Mammary epithelial cell (primary cell): ENCODE measurements at places on chromosomes 13 and 19. TPM values are rescaled to one million over a fixed set of nuclear protein-coding genes. Genes with fewer than 3 reads are reported as not detected.

- DNase-seq, result no peak
Measured at GRCh38 chr19:36398571-36398970, 19.6 kb upstream of the ZFP14 start.

DNA sequence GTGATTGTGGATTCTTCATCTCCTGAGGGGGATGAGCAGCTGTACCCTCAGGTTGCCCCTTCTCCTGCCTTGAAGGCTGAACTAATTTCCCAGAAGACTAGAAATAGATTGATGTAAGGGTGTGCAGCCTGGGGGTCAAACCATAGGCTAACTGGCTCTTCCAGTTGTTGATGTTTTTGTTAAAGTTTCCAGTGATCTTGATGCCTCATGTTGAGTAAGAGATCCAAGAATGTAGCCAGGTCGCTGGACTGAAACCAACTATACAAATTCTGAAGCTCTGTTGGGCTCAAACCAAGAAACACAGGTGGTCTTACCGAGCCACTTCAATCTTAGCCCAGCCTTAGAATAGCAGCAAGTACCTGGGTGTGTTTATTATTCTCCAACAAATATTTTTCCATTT is 391.8 kb downstream of the KLF5 start:
- peak; percentile 19 for DNase-seq

DNA sequence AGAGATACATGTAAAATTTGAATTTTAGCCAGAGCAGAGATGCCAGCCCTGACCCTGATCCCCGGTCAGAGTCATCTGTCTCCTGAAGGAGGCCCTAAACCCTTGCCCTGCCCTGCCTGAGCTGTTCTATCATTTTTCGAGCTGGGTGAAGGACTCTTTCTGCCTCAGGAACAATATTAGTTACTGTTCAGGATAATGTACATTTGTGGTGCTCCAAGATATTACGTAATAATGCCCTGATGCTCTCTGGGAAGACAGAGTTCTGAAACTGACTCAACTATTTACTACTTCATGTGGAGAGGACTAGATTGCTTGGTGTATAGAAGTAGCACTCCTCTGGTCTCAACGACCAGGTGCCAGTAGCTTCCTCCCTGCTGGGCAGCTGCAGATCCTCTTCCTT is 37.9 kb upstream of the UBL3 start:
- peak; percentile 25 for DNase-seq

DNA sequence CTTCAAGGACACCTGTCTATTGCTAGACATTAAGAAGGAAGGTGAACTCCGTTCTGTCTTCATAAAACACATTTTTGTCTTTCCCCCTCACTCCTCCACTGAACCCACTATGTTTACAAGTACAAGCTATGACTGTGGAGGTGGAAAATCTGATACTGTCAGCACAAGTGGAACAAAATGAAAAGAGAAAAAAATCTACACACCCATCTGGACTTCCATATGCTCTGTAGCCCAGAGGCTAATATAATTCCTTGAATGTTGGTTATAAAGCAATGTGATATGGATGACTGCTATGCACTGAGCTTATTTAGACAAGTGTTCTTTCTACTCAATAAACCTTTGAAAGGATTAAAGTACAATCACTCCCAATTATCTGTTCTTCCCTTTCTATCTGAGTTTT is 713.5 kb downstream of the DIAPH3 start:
- no peak for DNase-seq

DNA sequence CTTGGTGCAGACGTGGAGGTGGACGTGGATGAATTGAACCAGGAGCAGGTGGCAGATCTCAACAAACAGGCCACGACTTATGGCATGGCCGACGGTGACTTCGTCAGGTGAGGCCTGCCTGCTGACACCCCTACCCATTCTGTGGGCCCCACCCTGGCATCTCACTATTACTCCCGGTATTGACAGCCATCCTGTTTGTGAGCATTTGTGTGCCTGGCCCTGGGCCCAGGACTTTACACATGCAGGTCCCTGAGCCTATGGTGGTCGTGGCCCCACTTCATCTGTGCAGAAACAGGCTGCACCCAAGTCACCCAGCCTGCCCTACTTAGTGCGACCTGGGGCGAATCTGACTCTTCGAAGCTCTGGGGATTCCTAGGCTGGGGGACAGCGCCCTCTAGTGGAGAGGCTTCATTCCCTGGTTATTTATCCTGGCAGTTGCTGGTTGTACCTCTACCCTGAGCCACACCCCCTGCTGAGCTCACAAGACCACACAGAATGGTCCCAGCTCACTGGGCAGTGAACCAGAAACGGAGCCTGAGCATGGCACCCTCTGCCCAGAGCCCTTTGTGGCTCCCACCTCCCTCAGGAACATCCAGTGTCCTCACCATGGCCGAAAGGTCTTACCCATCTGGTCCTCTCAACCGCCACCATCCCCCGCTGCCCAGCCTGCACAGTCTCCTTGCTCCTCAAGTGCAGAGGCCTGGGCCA is 16.9 kb downstream of the ZNF296 start:
- DNase-seq, result peak; percentile 70

- DNase-seq, result no peak
Measured at GRCh38 chr13:101492251-101492910, 39.9 kb downstream of the ITGBL1 start.

- DNase-seq, result no peak
Measured at GRCh38 chr13:74629985-74630384, 495.8 kb upstream of the KLF12 start.

DNA sequence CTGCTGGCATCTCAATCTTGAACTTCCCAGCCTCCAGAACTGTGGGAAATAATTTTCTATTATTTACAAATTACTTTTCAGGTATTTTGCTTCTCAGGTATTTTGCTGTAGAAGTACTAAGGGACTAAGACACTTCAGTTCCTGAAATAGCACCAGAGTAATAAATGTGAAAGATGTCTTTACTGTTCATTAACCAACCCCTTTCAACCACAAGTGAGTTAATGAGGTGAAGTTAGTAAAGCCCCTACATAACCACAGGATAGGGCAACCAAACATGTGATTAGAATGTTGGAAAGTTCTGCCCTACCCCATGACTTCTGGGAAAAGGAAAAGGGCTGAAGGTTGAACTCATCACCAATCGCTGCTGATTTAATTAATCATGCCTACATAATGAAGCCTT is 2.7 kb upstream of the ZNF345 start:
- DNase-seq, result no peak

DNA sequence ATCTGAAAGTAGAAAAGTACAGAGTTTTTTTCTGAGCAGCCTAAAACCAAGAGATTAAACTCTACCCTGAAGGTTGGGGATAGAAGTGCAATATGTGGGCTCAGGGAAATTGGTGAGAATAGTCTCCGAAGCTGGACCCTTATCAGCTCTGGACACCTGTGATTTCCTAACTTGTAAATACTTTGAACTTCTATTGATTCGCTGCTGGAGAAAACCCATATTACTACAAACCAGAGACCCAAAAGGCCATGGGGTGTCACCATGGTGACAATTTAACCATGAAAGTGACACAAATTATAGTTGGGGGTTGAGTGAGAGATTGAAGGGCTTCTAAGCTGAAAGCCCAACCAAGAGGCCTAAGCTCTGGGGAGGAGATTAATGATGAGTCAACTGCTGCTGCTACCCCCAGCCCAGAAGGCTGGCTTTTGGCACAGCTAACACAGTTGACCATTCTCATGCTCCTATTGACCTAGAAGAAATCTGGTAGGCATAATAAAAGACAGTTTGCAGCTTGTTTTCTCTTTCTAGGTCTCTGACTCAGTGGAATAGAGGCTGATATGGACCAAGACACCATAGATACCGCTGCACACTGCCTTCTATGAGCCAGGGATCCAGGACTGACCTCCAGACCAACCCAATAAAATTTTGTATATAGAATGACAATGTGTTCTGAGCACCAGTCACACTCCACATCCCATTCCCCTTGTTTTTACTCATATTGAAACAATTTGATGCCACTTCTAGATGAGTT is 131.9 kb upstream of the FNDC3A start:
- no peak for DNase-seq

- no peak for DNase-seq
Measured at GRCh38 chr13:79870123-79870522, 389.2 kb downstream of the NDFIP2 start.

GRCh38 chr13:112928972-112929782 is 39.8 kb upstream of the MCF2L start:
- no peak for DNase-seq

DNA sequence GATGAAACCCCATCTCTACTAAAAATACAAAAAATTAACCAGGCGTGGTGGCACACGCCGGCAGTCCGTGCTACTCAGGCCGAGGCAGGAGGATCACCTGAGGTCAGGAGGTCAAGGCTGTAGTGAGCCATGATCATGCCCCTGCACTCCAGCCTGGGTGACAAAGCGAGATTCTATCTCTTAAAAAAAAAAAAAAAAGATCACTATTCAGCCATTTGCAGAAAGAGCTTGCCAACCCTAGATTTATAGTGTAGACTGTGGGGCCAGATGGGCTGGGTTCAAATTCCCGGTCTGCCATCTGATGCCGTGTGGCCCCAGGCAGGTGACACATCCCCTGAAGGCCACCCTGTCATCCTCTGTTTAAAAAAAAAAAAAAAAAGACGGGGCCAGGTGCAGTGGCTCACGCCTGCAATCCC is 28.9 kb downstream of the SMIM24 start:
- DNase-seq, result no peak

DNA sequence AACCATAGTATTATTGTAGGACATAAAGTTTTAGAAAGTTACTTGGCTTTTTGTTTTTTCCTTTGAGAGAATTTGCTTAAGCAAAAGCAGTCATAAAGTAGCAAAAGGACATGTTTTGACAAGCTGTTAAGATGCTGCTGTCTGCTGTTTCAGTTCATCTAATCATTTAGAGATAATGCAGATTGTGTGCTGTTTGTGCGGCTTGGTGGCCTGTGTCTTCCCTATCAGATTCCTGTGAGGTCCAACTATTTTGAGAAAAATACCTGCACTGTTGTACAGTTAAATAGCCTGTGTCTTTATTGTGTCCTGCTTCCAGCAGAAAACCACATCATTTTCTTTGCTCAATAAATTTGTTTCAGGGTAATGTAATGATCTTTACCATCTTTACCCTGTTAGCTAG is 20.0 kb downstream of the UCHL3 start:
- no peak for DNase-seq

GRCh38 chr19:1252221-1252820 is 3.9 kb downstream of the MIDN start:
- peak; percentile 94 for DNase-seq

- no peak for DNase-seq
Measured at GRCh38 chr19:2055931-2056836, 5.1 kb upstream of the MKNK2 start.

- no peak for DNase-seq
Measured at GRCh38 chr19:17755443-17755890, 4.2 kb downstream of the FCHO1 start.

DNA sequence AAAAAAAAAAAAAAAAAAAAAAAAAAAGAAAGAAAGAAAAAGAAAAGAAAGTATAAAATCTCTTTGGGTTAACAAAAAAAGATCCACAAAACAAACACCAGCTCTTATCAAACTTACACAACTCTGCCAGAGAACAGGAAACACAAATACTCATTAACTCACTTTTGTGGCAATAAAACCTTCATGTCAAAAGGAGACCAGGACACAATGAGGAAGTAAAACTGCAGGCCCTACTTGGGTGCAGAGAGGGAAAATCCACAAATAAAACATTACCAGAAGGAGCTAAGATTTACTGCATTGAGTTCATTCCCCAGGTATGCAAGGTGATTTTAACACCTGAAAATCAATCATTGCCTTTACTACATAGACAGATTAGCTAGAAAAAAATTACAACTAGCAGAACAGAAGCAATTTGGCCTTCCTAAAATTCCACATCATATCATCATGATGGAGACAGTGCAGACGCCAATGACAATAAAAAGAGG is 9.6 kb upstream of the CEACAM5 start:
- no peak for DNase-seq

GRCh38 chr13:50291611-50292010 is 276.4 kb downstream of the KCNRG start:
- DNase-seq, result no peak

DNA sequence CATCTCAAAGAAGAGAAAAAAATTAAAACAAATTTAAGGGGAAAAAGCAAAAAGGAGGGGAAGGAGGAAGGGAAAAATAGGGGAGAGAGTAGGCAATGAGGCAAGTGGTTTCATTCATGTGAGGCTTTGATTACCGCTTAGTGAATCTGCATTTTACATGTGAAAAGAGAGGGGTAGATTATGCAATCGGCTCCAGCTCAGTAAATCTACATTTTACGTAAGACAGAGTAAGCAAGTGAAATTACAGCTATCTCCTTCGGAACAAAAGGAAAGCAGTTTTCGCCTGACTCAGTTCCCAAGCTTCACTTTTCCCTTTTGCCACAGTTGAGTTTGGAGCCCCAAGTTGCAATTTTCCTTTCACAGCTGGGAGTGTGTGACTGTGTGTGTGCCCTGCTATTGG is 16.0 kb upstream of the OLFM2 start:
- no peak for DNase-seq

DNA sequence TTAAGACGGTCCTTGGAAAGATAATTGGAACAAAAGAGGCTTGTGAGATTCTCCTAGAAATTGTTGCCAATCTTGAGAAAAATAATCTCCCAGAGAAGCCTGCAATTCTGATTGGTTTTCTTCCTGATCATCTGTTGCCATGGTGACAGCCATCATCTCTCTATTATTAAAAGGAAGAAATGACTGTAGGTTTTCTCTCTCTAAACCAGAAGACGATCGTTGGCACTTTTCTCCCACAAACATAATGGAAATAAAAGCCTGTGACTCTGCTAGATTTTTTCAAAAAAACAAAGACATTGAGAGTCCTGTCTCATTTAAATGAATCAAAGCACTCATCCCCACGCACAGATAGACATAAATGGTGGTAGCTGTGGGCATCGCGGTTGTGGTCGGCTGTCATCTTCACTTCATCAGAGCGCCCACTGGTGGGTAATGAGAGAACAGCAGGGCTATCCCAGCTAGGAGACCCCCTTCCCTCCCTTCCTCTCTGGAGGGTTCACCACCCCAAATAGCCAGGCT is 21.7 kb upstream of the CALM3 start:
- DNase-seq, result no peak

GRCh38 chr13:99320693-99321481 is 13.7 kb upstream of the GPR183 start:
- peak; percentile 81 for DNase-seq

GRCh38 chr13:24493356-24493755 is 19.2 kb downstream of the PARP4 start:
- no peak for DNase-seq

GRCh38 chr13:71274923-71275608 is 591.9 kb downstream of the DACH1 start:
- no peak for DNase-seq

- no peak for DNase-seq
Measured at GRCh38 chr19:45954156-45954555, 19.5 kb downstream of the NOVA2 start.

The ADGRE3 gene
- not detected for total RNA-seq

The TMEM221 gene
- 0.17 TPM for total RNA-seq

The FFAR1 gene
- total RNA-seq, result not detected in 2 replicates

The COMP gene
- total RNA-seq, result not detected in 2 replicates

The IGFL2 gene
- total RNA-seq, result under 0.01 TPM

The ZNF85 gene
- total RNA-seq, result 10.5 TPM

The GTF3A gene
- total RNA-seq, result 62.0 TPM

The COL4A1 gene
- 23.8 and 40.9 TPM in 2 replicates for total RNA-seq

The ZSCAN5C gene
- not detected in 2 replicates for total RNA-seq

The ZNF558 gene
- 21.2 and 32.3 TPM in 2 replicates for total RNA-seq

The FGF14 gene
- total RNA-seq, result not detected in 2 replicates

The CADM4 gene
- 12.8 TPM for total RNA-seq

The B3GNT3 gene
- total RNA-seq, result 8.8 and 18.6 TPM in 2 replicates

The FCAR gene
- not detected for total RNA-seq

The STOML3 gene
- total RNA-seq, result not detected
